Aorta (tissue), 5 donors: ENCODE measurements at places on chromosomes 7 and 10. TPM values are rescaled to one million over a fixed set of nuclear protein-coding genes. Genes with fewer than 3 reads are reported as not detected.

- no peak for DNase-seq
- H3K4me1 ChIP-seq = no peaks in the 10 kb centered on the region
- no peak overlapping the region for H3K27ac ChIP-seq
- H3K4me3 ChIP-seq = no peak overlapping the region
These were observed 27.3 kb downstream of the SH3PXD2A start for GRCh38 chr10:103828107-103828506.

DNA sequence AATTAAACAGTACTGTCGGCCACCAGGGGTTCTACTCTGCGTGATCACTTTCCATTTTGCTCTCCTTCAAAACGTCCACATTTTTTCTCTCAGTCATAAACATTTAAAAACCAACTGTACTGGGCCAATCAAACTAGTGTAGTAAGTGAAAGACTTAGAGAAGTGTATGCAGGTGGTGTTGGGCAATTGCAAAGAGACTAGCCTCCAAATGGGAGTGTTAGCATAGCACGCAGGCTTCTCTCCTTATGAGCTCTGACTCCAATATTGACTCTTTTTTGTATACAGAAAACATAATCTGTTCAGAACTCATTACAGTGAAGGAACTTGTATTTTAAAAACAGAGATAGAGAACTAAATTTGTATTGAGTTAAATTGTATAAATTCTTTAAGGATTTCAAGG, 150.6 kb downstream of the SDK1 start:
- no peaks in the 10 kb centered on the region for H3K27me3 ChIP-seq
- no peaks in the 10 kb centered on the region for H3K36me3 ChIP-seq

Gene GLRX3
- 47.1 TPM for total RNA-seq

GRCh38 chr10:96415891-96416554, 57.2 kb upstream of the OPALIN start:
- no peak overlapping the region for H3K27ac ChIP-seq
- DNase-seq = no peak
- H3K4me3 ChIP-seq = no peak overlapping the region
- H3K27me3 ChIP-seq = no peaks in the 10 kb centered on the region
- no peaks in the 10 kb centered on the region for H3K4me1 ChIP-seq
- H3K36me3 ChIP-seq = no peaks in the 10 kb centered on the region

Gene WEE2
- total RNA-seq = 0.12 TPM

GRCh38 chr10:52865213-52865612, 92.6 kb upstream of the MBL2 start:
- no peak overlapping the region for H3K27ac ChIP-seq
- H3K4me1 ChIP-seq = no peaks in the 10 kb centered on the region
- no peaks in the 10 kb centered on the region for H3K36me3 ChIP-seq
- H3K4me3 ChIP-seq = no peak overlapping the region
- H3K27me3 ChIP-seq = no peaks in the 10 kb centered on the region

DNA sequence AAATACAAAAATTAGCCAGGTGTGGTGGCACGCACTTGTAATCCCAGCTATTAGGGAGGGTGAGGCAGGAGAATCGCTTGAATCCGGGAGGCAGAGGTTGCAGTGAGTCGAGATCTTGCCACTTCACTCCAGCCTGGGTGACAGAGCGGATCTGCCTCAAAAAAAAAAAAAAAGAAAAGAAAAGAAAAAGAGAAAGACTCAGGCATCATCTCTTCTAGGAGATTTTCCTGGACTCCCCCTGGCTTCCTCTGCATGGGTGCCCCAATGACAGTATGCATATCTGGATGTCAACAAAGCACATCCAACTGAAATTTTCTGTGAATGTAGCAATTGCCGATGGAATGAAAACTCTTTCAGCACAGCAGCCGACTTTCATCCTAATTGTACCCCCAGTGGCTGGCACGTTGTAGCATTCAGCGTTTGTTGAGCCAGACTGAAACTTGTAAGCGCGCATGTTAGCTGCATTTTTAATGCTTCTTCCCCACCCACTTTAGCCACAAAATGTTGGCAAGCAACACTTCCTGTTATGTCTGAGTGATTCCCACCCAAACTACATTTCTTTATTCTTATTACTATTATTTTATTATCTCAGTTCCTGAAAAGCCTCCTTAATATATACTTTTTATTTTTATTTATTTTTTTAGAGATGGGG, 70.2 kb downstream of the PRTFDC1 start:
- no peaks in the 10 kb centered on the region for H3K27me3 ChIP-seq
- H3K27ac ChIP-seq = no peak overlapping the region
- no peak for DNase-seq
- no peaks in the 10 kb centered on the region for H3K36me3 ChIP-seq
- no peak overlapping the region for H3K4me3 ChIP-seq
- no peaks in the 10 kb centered on the region for H3K4me1 ChIP-seq

DNA sequence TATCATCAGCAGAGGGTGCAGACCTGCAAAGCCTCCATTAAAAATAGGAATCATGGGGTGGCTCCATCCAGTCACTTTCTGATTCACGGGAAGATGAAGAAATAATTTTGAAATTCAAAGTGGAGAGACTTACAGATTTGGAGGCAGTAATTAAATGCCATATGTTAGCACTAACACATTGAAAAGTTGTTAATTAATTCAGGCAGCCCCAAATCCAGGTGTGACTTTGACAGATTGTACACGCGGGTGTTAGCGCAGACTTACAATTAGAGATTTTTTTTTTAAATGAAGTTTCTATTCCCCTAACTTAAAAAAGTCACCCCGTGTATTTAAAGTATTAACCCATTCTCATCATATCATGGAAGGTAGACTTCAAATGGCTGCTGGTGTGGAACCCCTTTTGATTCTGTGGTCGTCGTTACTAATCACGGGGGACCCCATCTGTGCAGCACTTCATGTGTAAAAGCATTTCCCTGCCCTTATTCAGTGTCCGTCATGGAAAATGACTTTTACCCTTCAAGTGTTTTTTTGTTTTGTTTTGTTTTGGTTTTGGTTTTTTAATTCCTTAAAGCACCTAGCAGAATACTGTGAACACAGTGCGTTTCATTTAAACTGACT, 235.8 kb downstream of the CELF2 start:
- no peaks in the 10 kb centered on the region for H3K27me3 ChIP-seq
- DNase-seq = no peak
- peaks cover 5% of the 10 kb centered on the region for H3K36me3 ChIP-seq
- no peak overlapping the region for H3K4me3 ChIP-seq
- no peak overlapping the region for H3K27ac ChIP-seq

DNA sequence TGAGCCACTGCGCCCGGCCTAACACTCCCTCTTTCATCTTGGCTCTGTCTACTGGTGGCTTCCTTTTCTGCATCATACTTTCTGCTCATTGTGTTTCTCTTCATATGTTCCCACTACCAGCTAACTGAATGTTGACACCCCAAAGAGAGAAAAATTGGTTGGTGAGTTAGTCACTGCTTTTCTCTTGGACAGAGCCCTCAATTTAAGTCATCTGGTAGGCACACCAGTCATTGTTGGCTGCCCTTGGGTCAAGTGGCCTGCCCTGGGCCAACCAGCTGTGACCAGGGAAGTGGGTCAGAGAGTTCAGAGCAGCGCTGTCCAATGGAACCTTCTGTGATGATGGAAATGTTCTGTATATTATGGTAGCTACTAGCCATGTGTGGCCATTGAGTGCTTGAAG, 52.0 kb downstream of the GRK5 start:
- H3K27ac ChIP-seq = no peak overlapping the region
- H3K4me3 ChIP-seq = no peak overlapping the region
- DNase-seq = no peak
- H3K36me3 ChIP-seq = no peaks in the 10 kb centered on the region

DNA sequence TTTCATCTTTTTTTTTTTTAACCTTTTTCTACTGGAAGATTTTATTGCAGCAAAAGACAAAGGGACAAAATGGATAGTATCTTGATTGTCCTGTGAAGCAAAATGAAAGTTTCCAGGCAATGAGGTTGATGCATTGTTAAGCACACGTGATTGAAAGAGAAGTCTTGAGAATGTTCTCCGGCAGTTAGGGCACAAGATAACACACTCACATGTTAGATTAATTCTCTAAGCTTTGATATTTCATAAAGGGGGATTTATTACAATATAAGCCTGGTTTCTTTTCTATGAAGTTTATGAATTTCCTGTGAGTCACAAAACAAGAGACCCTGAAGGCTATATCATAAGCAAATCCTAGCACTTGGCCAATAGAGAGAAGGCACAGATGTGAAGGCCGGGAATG, 93.4 kb upstream of the ARMC3 start:
- no peaks in the 10 kb centered on the region for H3K36me3 ChIP-seq
- H3K27me3 ChIP-seq = no peaks in the 10 kb centered on the region
- no peak overlapping the region for H3K27ac ChIP-seq
- H3K4me3 ChIP-seq = no peak overlapping the region
- no peak for DNase-seq
- no peaks in the 10 kb centered on the region for H3K4me1 ChIP-seq

Gene TMEM178B
- total RNA-seq = 0.26 TPM

DNA sequence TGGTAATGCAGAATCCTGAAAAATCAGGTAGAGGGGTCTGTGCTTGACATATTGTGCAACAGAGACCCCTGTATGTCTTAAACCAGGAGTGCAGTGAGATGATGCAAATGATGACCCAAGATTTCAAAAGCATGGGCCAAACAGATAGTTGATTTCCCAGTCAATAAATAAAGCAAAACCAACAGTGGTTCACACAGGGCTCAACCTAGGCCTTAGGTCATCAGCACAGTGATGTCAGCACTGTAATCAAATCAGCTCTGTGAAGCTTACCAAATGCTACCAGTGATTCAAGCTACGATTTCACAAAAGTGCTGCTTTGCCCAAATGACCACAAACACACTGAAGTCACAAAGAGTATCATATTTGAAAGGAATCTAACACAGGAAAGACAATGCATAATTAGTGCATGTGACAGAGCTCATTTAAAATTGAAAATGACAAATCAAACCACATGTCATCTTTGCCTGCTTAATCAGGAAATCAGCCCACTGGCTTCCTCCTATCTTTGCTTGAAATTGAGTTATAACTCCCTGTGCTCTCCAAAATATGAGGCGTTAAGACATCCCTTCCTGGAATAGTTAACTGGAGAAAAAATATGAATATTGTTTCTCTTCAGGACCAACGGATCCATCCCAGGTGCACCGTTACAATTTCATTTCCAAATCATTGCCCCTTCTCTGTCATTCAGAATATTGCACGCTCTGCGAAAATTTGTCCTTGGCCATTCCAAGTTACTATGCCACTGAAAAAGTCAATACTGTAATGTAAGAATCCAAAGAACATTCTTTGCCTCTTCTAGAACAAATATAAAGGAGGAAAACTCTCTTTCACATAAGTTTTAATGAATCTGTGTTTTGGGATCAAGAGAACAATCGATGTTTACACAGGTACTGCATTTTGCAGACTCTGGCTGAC, 41.9 kb upstream of the ASL start:
- H3K27me3 ChIP-seq = no peaks in the 10 kb centered on the region
- no peak overlapping the region for H3K27ac ChIP-seq
- no peaks in the 10 kb centered on the region for H3K36me3 ChIP-seq
- H3K4me3 ChIP-seq = no peak overlapping the region
- no peaks in the 10 kb centered on the region for H3K4me1 ChIP-seq

Gene TMEM196
- 0.30 TPM for total RNA-seq

Gene PLEKHS1
- total RNA-seq = 0.29 TPM

DNA sequence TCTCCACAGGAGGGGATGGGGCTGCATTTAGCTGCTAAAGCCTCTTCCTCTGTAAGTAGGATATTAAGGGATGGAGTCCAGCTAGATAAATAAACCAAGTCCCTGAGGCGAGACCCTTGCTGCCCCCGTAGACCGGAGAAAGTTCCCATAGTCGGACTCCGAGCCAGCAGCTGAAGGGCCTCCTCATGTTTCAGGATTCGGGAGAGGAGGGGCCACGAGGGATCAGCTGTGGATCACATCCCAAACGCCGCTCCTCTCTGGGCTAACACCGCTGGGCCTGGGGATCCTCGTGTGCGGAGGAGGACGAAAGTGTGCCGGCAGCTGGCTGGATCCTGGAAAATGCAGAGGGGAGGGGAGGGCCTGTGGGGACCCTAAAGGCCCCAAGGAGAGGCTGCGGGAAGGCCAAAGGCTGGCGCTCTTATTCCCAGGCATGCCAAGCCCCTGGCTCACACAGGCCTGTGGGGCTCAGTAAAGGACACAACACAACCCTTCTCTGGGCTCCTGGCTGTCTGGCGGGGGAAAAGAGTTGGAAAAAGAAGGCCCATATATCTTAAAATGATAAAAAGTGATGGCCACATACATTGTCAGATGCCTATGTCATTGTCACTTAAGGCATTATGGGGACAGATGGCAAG, 82.5 kb upstream of the TMEM72 start:
- no peaks in the 10 kb centered on the region for H3K27me3 ChIP-seq
- H3K4me1 ChIP-seq = no peaks in the 10 kb centered on the region
- DNase-seq = no peak
